CD4-positive, alpha-beta T cell treated with Interleukin-2 at 100 ng/mL for 4 hours (primary cell): ENCODE measurements at places on chromosomes 3 and 15.

DNA sequence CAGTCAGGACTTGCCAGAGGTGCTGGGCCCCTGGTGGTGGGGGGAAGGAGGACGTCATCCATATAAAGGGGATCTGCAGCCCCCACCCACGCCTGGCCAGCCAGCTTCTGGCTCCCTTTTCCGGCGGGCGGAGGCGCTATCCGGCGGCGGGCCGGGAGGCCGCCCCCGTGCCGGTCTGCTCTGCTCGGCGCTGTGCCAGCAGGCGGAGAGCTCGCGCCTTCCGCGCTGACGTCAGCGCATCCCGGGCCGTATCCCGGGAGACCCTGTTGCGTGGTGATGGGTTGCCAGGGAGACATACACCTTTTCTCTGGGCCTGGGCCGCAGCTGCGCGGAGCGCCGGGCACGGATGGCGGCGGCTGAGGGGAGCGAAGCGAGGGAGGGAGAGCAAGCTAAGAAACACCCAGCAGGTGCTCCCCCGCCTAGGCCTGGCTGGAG, 1.1 kb downstream of the FAM131A start:
- no peak for DNase-seq

- no peak for DNase-seq
These were observed 135.2 kb upstream of the BCL6 start for GRCh38 chr3:187880441-187880840.

GRCh38 chr3:31081018-31081662, 186.7 kb upstream of the GADL1 start:
- DNase-seq: no peak

- DNase-seq: no peak
These were observed 88.9 kb downstream of the CLSTN2 start for GRCh38 chr3:140023616-140024530.

DNA sequence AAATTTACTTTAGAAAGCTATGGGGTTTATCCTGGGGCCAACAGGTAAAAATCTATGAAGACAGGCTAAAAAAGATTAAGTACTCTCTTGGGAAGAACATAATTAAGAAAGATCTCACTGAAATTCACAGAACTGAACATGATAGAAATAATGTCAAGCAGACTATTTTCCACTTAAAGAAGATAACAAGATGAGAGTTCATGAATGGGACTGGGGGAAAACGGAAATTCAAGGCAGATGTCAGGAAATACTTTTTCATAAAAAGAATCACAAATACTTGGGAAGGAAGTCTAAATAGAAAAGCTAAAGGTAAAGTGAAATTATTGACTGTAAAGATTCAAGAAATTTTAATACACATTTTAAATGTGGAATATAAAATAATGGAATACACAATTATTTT, 737.6 kb downstream of the EPHA3 start:
- no peak for DNase-seq

- DNase-seq: no peak
These were observed 15.7 kb upstream of the CFAP161 start for GRCh38 chr15:81118361-81118760.

DNA sequence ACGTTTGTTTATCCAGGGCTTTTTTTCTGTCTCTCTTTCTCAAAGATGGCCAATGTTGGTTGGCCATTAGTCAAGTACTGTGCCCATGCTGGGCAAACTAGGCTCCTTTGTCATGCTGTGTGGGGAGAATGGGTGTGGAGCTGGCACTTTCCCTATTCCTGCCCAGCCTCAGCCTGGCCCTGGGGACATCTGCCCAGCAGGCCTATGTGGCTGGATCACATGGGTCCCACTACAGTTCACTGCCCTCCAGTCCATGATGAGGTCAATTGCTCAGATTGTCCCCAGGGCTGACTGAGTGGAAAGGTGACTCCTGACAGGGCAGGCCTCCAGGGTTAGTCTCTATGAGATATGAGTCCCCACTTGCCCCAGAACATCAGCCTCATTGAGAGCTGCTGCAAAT, 54.4 kb upstream of the HERC1 start:
- DNase-seq: no peak

DNA sequence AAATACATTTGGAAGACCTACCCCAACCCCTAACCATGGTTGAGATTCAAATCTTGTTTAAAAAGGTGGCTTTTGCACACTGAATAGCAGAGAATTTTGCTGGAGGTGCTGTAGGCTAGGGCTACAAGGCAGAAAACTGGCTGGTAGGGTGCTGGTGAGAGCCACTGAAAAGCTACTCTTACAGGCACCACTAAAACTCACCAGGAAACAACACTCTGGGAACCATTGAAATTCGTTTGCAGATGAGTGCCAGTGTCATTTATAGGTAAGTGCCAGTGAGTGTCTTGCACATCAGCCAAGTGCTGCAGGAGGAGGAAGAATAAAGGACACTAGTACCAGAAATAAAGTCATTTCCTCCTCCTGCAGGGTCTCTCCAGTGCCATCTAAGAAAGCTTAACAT, 610.2 kb downstream of the ZNF385D start:
- DNase-seq: no peak

DNA sequence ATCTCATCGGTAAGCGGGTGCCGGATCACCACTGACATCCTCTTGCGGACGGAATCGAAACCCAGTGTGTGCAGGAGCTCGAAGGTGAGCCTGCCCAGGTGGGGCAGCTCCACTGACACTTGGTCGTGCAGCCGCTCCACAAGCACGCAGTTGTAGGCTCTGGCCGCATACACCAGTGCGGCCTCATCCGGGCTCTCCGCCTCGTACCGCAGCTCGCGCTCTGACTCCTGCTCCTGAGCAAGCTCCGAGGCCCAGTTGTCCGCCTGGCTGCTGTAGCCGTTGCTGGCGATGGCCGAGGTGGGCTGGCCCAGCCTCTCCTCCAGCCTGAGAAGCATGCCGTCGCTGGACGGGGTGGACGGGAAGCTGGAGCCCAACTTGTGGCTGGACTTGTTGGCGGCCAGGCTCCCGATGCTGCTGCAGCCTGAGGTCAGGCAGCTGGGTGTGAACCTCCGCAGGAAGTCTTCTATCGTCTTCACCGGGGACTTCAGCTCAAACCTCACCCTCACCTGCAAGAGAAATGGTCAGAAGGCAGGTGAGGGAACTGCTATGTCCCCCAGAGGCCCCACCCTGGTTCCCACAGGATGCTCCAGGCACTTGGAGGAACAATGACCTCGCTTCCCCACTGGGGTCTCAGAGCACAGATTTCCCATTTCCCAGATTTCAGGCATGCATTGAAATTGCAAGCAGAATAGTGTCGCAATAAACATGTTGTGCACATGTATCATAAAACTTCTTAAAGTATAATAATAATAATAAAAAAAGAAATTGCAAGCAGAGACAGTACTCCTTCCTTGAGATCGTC, 149.2 kb downstream of the ATP10A start:
- DNase-seq: no peak

DNA sequence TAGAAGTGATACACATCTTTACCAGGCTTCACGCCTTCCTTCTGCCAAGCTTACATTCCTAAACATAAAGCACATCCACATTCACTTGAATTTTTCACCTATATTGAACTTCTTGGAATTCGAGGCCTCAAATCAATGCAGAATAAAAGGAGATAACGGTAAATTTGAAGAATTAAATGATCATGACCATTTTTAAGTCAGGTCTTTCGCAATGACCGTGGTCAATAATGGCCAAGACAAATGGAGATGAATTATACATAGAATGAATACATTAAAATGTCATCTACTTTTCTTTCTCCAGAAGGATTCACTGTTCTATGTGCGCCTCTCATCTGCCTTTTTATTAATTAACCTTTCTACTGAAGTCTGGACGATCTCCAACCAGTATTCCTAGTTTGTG, 5.3 kb upstream of the GOLGA8A start:
- DNase-seq: no peak

DNA sequence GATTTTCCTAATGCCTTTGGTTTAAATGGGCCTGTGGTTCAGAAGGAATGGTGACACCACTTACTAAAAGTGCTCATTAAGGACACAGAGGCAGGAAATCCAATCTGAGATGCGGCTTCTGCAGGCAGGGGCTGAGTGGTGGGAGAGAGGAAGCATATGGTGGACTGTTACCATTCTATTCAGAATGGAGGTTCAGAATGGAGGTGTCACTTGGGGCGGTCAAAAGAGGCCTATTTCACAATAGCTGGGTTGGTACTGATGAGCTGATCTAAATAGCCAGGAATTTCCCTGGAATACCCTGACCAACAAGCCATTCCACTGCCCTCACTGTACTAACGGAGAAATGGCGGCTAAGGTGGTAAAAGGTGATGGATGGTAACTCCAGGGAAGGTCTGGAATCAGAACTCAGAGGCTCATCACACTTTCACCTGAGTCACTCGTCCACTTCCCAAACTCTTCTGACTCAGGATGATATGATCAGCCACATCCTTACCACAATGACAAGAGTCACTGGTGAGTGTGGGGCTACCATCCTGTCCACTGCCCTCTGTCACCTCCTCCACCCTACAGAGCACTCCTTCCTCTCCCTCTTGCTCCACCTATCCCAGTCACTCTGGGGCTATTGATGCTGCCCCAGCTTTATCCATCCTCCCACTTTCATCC, 15.7 kb downstream of the RFT1 start:
- no peak for DNase-seq

DNA sequence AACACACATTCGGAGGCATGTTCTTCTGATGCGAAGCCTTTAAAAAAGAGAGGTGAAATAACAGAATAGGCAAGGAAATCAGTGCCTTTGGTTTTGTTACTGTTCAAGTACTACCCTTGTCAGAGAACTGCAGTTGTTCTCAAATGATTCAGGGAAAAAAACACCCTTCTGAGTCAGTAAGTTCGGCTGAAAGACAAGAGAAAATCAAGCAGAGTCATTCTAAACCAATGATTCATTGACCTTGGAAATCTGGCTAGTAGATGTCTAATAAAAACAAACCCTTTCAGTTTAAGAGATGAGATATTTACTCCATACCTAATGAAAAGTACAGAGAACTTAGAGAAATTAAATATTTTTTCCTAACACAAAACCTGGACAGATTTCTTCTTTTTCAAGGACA, 72.7 kb upstream of the ABI3BP start:
- no peak for DNase-seq

GRCh38 chr3:14837878-14838258, 19.1 kb downstream of the FGD5 start:
- no peak for DNase-seq

- no peak for DNase-seq
These were observed 113.5 kb downstream of the RAP2B start for GRCh38 chr3:153275514-153275913.

DNA sequence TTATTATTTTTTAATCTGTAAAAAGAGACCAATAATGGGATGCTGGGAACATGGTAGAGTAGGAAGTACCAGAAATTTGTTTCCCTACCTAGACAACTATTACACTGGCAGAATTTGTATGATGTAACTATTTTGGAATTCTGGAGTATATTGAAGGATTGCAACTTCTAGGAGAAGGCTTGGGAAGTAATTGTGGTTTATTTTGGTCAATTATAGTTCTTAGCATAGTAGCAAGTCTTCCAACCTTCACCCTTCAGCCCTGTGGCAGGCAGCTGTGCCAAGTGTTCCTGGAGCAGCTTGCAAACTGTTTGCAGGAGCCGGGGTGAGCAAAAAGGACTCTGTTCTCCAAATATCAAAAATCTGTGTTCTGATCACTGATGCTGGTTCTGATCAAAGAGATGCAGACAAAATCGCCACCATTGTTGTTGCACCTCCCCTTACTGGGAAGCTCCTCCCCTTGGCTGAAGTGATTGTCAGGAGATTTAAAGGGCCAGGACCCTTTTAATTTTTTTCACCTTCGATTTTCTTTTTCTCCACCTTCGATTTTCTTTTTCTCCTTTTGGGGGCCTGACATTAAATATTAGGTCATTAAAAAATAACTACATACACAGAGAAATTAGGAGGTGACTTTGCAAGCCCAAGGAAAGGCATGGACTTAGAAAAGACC, 363.3 kb downstream of the SLC9A9 start:
- DNase-seq: no peak

- no peak for DNase-seq
These were observed 2.5 kb upstream of the ABHD5 start for GRCh38 chr3:43688245-43688650.
